ENCODE measurements at places on chromosomes 5 and 9. TPM values are rescaled to one million over a fixed set of nuclear protein-coding genes. Genes with fewer than 3 reads are reported as not detected.
A peak's percentile ranks its signal among the peaks of the same experiment; 100 is the strongest.

The CCDC192 gene
- not detected for total RNA-seq

The TNFSF15 gene
- total RNA-seq: 2.2 TPM

DNA sequence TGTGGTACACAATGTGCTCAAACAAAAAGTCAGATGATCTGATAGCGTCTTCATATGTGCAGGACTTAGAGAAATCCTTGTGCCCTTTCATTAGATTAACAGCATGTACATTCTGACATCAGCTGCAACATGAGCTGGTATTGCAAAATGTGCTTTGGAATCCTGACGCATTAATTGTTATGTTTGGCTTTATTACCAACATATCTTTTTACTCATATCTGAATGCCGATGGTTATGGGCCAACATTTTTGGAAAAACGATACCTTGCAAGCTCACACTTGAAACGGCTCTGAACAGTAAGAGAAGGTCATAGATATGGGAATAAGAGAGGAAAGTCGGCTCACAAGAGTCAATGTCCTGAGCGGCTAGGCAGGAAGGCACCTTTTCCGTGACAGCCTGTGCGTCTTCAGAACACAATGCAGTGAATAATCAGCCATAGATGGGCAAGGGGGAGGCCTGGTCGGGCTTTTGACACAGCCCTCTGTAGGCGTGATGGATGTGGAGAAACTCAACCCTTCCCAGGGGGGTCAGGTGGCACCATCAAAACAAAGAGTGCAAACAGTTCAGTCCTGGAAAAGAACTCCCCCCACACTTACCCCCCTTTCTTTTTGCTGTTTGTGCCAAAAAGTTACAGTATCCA lies 36.4 kb upstream of the GAS1 start:
- no peak for DNase-seq

The GLRA1 gene
- total RNA-seq: not detected

The NLN gene
- total RNA-seq: 7.9 TPM

- DNase-seq: no peak
Measured at GRCh38 chr5:93438124-93438523, 142.9 kb downstream of the NR2F1-AS1 start.

The PCDHGA7 gene
- total RNA-seq: 0.51 TPM

- no peak for DNase-seq
Measured at GRCh38 chr5:7755958-7756357, 95.0 kb downstream of the CFAP90 start.

GRCh38 chr9:113569472-113570060 lies 106.0 kb downstream of the RGS3 start:
- DNase-seq: no peak

DNA sequence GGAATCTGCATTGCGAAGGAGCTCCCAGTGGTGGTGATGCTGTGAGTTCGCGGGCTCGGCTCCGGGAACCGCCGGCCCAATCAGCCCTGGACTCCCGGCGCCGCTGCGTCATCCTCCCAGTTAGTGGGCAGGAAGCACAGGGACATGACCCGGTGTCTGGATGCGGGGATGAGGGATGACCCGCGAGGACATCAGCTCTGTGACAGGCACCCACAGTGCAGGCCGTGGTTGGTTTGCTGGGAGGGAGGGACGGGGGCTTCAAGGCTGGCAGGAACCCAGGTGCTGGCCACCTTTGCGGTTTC lies 996 bp downstream of the NXNL2 start:
- DNase-seq: no peak

DNA sequence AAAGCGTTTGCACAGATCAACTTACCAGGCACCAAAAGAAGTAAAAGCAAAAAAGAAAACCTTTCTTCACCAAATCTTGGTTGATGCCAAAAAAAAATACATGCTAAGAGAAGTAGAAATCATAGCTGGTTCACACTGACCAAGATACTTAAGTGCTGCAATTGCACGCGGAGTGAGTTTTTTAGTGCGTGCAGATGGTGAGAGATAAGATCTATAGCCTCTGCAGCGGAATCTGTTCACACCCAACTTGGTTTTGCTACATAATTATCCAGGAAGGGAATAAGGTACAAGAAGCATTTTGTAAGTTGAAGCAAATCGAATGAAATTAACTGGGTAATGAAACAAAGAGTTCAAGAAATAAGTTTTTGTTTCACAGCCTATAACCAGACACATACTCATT lies 36.4 kb upstream of the CCDC152 start:
- no peak for DNase-seq

- peak; percentile 66 for DNase-seq
Measured at GRCh38 chr5:159975462-159976019, 33.4 kb upstream of the TTC1 start.

The CENPP gene
- total RNA-seq: 8.3 TPM

DNA sequence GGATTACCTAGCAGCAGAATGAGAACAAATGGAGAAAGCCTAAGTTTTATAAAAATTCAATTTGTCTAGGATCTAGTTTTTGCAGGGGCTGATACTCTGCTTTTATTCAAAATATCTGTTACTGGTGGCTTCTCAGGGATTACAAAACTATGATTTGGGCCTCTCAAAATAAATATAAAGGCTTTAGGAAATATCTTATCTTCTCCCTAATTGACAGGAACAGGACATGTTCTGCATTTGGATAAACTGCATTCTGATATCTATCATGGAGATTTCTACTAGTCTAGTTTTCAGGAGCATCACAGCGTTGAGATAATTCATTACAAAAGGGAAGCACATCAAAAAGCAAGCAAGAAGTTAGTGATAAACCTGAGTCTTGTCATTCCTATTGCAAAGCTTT lies 127.1 kb upstream of the ITGA1 start:
- no peak for DNase-seq

DNA sequence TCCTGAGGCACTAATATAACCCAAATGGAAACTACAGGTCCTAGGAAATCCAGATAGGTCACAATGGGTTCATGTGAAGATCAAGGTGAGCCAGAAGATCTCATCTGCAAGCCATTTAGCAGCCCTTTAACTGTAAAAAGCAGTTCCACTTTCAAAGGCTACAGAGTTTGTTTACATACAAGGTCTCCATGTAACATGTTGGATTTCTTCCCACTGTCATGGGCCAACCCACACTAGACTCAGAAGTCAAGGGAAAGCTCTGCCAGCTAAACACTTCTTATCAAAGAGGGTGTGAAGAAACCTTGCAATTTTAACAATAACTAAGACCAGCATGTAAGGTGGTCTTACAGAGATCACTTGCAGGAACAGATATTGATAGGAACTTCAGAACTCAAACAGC lies 3.8 kb upstream of the CTNNAL1 start:
- no peak for DNase-seq

DNA sequence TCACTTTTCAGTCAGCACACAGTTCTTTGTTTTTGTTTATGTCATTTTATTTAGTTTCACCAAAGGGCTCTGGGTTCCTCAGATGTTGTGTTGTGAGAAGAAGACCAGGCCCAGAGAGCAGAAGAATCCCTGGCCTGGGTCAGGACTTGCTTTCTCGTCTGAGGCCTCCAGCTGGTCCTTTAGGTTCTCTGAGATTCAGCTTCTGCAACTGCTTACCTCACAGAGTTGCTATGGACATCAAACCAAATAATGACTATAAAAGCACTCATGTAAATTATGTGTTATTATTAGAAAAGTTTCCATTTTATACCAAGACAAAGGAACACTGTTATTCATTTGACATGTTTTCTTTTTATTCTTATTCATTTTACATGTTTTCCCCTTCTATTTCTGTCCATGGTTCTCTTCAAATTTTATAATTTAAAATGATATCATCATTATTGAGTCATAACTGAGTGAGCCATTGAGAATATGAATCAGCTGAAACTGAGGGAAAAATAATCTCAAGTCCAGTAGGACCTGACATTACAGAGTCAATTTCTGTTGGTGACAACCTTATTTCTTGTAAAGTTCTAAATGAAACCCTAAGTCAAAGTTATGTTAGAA lies 44.0 kb upstream of the GLRX start:
- DNase-seq: no peak

The EIF4E1B gene
- total RNA-seq: not detected

GRCh38 chr9:2623288-2624050 lies 1.9 kb downstream of the VLDLR start:
- no peak for DNase-seq

DNA sequence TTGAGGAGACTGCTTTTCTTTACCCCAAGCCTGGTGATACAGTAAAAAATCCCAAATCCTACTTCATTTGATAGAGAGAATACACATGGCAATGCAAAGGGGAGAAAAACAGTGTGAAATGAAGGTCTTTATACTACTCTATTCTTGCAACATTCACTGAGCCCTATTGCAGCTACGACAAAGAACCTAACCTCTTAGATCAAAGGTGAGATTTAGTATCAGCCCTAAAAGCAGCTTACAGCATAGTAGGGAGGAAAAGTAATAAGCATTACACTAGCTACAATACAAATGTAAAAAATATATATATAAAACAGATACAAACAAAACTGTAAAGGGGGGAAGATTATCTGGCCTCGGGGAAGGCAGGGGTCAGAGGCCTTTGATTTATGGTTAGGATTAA lies 147.1 kb downstream of the MAPKAP1 start:
- no peak for DNase-seq

DNA sequence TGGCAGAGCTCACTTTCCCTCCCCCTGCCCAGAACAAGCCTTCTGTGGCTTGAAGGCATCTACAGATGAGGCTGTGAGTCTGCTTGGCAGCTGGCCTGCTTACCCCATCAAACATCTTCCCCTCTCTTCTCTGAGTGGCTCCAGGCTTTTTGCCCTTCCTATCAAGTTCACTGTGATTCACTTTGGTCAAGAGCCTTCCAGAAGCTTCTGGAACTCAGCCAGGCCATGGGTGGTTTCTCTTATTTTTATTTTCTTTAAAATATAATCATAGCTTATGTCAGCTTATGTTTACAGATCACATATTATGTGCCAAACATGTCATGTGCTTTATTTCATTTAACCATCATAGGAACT lies 267.0 kb downstream of the SEC61B start:
- DNase-seq: no peak

- DNase-seq: no peak
Measured at GRCh38 chr5:124457101-124457500, 289.3 kb downstream of the ZNF608 start.

The SHISAL2B gene
- total RNA-seq: not detected

GRCh38 chr9:84061613-84062193 lies 81.1 kb downstream of the RMI1 start:
- DNase-seq: no peak

The PCDH12 gene
- 0.15 TPM for total RNA-seq

The TMEM252 gene
- not detected for total RNA-seq

The PKD2L2 gene
- total RNA-seq: not detected

DNA sequence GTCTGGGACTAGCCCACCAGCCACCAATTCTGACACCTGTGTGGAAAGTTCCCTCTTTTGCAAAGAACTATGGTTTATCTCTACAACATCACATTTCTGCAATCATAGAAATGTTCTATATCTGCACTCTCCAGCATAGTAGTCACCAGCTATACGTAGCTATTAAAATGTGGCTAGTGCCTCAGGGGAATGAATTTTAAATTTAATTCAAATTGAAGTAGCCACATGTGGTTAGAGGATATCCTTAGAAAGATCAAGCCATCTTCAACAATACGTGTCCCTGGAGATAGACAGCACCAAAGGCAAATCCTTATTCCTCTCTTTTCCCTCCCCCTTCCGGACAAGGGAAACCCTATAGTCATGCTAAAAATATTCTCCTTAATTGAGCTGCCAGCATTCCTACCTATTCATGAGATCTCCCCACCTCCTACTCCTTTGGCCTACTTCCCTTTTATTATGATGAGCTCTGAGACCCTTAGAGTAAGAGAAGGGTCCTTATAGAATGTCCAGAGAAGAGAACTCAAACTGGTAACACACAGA lies 11.1 kb downstream of the LCP2 start:
- DNase-seq: no peak

DNA sequence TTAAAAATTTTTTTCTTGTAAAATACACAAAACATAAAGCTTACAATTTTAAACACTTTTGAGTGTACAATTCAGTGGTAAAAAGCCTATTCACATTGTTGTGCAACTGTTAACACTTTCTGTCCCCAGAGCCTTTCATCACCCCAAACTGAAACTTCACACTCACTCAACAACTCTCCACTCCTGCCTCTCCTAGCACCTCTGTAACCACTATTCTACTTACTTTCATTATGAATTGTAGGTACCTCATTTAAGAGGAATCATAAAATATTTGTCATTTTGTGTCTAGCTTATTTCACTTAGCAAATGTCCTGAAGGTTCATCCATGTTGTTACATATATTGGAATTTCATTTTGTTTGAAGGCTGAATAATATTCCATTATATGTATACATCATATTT lies 4.3 kb upstream of the ZNF510 start:
- no peak for DNase-seq

The GABRA6 gene
- total RNA-seq: not detected

DNA sequence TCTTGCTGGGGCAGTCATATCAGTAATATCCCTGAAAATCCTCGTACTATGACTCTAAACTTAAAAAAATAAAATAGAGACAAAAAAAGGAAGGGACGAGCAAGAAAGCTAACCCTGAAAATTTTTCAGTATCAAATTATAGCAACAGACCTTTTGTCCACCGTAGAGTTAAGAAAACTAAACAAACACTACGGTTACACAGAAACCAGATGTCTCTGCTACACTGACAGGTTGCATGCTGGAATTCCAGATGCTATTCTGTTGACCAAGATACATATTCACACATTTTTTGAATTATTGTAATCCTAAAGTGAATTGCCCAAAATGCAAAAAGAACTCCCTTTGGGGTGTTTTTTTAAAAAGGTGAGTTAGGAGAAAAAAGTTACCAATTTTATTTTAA lies 66.9 kb upstream of the SELENOP start:
- DNase-seq: no peak

DNA sequence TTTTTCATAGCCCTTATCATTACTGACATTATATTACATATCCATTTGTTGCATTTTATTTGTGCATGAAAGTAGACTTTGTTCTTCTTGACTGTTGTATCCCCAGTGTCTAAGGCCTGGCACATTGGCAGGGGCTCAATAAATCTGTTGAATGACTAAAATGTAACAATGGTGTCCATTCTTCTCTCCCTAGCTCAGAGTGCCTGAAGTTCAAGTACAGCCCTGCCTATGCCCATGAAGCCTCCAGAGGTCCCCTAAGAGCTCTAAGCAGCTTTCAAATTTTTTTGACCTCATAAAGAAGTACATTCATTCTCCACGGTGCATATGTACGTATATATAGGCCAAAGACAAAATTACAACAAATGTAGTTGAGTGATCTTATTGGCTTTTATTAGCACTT lies 4.2 kb upstream of the BSPRY start:
- no peak for DNase-seq

The MINAR2 gene
- not detected for total RNA-seq

DNA sequence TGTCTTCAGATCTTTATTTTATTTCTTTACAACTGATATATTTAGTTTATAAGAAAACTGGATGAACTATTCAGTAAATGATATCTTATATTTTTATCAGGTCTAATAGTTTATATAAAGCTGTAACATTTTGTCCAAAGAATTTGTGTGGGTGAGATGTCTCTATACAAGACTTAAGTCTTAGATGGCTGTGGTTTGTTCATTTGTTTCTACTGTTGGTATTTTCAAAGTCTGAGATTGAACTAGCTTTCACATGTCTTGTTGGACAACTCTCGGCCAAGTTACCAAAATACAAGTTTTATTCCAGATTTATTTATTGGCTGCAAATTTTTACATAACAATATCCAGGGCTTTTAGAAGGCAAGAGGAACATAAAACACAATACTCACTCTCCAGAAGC lies 286.0 kb downstream of the NR2F1-AS1 start:
- no peak for DNase-seq

The SPATA6L gene
- 1.4 TPM for total RNA-seq

GRCh38 chr5:36478646-36479317 lies 127.6 kb upstream of the SLC1A3 start:
- no peak for DNase-seq
